Stimulated activated CD8-positive, alpha-beta memory T cell treated with anti-CD3 and anti-CD28 coated beads, Interleukin-12 subunit alpha, Interleukin-12 subunit beta, amount 100 ng/mL, for 1 hour (primary cell): ENCODE measurements at places on chromosomes 16 and 17.

- DNase-seq: no peak
Observed at GRCh38 chr16:82260212-82260795, 90.3 kb upstream of the MPHOSPH6 start.

DNA sequence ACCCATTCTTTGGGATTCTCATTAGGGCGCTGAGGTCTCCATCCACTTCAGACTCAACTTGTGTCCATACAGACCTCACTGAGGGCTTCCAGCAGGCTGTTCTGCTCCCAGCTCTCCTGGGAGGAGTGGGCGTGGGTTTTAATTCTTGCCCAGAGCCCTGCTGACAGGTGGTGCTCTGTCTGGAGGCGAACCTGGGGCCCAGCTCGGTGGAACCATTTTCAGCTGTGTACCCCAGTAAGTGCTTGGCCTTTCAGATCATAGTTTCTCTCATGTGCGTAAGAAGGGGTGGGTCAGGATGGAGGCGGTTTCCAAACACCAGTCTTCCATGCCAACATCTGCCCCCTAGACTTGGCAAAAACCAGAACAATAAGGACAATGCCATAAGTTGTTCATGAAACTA, 21.4 kb upstream of the NKD1 start:
- DNase-seq: no peak

DNA sequence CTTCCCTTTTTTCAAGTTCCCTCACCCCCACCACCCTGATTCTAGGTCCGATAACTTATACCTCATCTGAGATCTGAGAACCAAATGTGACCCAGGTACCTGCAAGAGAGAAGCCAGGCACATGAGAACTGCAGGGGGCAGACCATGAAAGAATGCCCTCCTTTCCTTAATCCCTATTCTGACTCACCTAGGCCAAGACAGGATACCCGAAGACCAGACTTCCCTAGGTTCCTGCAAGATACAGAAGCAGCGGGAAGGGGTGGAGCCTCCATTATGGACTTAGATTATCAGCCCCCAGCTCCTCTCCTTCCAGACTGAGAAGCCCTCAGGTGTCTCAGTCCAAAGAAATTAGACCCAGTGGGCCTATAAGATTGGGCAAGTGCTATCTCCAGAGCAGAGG, 2.1 kb downstream of the KCNAB3 start:
- DNase-seq: no peak

DNA sequence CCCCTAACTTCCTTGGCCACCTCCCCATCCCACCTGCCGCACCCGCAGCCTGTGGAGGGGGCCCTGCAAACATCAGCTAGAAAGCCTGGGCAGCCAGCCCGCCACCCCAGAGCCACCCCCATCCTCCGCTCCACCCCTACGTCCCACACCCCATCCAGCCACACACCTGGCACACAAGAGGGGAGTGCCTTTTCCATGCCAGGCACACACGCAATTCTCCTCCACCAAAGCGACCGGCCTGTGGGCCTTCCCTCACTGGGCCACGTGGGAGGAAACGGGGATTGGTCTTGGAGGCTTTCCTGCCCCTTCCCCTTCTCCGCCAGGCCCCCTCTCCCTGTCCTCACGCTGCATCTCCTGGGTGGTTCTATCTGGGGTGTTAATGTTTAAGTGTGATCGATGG, 48.7 kb upstream of the TNRC6C start:
- no peak for DNase-seq

DNA sequence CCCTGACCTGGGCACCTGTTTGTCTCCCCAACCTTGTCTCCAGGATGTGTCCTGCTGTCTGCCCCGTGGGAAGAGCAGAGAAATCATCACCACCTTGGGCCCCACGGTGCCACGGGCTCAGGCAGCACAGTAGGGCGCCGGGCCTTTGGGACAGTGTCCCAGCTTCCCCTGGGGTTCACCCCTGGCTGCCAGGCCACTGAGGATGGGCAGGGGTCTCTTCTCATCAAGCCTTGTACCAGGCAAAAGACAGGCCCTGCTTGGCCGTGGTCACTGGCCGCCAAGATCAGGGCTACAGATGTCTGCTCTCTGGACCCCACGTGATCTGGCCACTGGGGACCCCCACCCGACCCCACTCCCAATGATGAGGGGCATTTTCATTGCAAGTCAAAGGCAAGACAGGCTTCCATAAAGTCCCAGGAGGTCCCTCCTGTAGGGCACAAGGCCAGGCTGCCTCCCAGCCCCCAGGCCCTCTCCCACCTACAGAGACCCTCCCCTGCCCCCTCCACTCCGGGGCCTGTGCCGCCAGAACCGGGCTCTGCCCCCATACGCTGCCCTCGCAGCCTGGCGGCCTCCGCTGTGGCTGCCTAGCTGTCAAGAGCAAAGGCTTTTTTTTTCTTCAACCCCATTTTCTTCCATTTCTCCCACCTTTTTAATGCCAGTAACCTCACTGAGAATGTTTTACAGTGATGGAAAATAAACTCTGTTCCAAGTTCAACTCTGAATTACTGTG, 14.5 kb downstream of the DNAAF8 start:
- DNase-seq: no peak

DNA sequence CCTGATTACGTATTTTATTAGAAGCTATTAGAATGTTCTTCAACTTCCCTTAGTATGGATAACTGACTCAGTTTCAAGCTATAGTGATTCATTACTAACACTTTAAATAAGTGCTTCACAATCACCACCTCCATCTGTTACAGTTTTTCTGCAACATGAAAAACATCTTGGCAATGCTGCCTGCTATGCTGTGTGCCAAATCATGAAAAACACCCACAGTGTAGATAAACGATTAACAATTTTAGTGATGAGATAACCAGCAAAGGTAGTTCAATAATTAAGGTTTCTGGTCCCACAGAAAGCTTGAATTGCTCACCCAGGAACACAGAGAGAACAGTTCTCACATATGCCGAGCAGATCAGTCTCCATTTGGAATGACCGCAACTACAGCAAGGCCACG, 51.4 kb upstream of the SLC25A19 start:
- DNase-seq: no peak

DNA sequence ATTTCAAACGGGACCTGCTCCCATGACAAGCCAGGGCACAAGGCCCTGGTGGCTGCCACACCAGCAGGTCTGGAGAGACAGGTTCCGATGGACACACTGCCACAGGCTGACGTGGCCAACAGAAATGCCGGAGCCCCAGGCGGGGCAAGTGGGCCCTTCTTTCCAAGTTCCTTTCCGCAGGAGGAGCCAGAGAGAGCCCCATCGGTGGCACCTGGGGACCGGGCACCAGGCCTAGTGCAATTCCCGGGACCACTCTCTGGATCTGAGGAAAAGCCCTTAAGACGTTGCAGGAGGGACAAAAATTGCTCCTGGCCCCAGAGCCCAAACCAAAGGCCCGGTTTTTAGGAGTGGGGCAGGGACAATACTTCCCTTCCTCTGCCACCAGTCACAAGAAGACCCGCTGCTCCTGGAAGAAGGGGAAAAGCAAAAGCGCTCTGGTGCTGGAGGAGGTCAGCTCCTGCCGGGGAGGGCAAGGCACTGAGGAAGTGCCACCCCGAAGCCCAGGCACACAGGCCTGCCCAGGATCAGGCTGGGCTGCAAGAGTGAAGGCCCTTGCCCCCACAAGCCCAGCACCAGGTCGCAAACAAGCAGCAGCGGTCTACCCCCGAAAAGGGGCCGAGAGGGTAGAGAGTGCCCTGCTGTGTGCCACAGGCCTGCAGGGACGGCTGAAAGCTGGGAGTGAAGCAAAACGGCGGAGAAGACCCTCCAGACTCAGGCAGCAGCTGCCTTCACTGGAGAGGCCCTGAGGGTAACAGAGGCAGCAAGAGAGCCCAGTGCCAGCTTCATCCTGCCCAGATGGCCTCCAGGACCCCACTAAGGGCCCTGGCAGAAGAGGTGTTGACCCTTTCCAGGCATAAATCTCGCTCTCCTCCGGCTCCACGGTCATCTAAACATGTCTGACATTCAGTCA, 29.1 kb downstream of the MAP1LC3B start:
- DNase-seq: no peak

- DNase-seq: no peak
Observed at GRCh38 chr17:62648956-62649294, 21.5 kb downstream of the MRC2 start.

- DNase-seq: no peak
Observed at GRCh38 chr16:23523321-23523720, 13.0 kb upstream of the GGA2 start.

DNA sequence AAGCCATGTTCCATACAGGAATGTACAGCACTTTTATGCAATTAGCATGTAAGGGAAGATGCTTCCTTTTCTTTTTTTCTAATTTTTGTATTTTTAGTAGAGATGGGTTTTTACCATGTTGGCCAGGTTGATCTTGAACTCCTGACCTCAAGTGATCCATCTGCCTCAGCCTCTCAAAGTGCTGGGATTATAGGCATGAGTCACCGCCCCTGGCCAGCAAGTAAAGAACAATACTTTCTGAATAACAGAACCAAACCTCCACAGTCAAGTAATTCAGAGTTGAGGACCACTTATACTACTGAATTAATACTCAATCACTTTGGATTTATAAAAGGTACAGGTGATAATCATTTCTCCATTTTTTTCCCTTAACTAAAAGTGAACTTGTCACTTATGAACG, 13.0 kb downstream of the C16orf87 start:
- DNase-seq: no peak

DNA sequence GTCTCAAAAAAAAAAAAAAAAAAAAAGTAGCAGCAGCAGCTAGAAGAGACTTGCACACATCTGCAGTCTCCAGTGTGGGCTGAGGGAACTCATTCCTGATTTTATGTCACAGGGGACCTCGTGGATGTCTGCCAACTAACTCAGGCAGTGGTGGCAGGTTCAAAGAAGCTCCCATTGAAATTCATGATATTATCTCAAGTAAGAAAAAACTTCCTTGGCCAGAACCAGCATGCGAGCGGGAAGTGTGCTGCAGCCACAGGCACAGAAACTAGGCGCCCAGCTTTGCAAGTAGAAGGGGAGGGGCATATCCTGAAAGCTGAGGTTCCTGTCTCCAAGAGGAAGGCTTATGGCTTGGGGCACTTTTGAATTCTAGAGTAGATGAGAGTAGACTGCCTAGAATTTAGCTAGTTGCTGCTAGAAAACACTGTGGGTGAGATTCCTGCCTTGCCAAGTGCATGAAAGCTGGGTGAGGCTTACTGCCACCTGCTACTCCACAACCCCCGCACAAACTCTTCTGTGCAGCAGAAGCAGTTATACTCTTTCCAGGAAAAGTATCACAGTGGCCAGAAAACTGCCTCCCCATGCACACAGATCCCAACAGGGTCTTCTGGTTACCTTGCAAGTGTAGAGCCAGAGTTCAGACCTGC, 603.8 kb upstream of the CA10 start:
- no peak for DNase-seq

DNA sequence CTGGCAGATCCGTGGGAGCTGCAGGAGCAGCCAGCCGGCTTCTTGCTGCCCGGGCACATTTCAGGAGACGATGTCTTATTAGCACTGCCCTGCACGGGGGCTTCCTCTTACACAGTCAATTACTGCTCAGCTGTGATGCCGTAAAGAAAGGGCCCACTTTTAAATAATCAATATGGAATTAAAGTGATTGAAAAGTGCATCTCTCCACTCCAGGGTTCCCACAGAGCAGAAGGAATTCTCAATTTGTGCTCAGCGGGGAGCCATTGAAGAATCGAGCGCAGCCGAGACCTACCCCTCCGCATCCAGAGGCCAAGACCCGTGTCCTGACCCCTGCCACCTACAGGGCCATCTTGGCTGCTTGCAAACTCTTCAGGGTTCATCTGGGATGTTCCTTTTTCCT, 399.4 kb upstream of the C16orf82 start:
- DNase-seq: no peak

DNA sequence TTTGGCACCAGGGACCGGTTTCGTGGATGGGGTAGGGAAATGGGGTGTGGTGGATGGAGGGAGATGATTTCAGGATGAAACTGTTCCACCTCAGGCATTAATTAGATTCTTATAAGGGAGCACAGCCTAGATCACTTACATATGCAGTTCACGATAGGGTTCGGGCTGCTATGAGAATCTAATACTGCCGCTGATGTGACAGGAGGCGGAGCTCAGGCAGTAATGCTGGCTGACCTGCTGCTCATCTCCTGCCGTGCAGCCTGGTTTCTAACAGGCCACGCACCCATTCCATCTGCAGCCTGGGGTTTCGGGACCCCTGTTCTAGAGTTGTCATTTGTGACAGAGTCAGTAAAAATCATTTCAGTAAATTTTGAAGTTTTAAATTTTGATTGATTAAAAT, 99.7 kb downstream of the CHD9 start:
- no peak for DNase-seq

DNA sequence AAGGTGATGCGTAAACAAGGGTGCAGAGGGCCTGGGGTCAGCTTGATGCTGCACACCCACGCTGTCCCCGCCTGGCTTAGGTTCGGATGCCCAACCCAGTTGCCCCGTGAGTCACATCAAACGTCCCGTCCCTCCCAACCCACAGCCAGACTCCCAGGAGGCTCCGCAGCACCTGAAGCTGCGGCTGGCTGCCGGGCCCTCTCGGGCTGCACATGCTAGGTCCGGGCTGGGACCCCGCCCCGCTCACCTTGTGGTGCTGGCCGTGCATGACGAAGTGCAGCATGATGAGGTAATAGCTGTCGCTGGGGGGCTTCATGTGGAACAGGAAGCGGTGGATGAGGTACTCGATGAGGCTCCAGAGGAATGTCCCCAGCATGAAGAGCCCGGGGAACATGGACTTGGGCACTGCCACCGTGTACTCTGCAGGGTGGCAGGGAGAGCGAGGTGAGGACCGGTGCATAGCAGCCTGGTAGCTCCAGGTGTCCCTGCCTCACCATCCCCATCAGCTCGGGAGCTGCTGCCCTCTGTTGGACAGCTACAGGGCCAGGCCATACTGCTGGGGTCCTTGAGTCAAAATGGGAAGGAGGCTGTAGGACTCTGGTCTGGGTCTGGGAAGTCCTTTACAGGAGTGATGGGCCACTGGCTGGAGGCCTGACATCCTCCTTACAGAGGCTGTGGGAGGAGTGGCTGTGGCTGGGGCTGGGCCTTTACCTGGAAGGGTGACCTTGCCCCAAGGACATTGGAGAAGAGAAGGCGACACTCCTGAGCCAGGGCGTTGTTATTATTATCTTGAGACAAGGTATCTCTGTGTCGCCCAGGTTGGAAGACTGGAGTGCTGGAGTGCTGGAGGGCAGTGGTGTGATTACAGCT, 18.3 kb upstream of the MLKL start:
- DNase-seq: no peak

DNA sequence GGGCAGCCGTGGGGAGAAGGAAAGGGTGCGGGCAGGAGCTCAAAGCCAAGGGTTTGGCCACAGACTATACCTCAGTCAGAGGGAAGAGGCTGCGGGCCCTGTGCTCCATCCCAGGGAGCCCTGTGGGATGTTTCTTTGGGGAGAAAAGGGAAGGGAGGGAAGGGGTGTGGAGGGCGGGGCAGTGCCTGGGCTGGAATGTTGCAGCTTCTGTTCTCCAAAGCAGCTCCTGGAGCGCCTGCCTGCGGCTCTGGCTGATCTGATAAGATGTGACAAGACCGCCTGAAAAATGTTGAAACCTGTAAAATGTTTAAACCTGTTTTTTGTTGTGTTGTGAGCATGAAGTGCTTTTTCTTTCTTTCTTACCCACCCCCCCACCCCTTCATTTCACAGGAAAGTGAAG, 32.8 kb downstream of the WNT3 start:
- no peak for DNase-seq
